Diencephalon (tissue), 1 donor: ENCODE measurements at places on chromosomes 16 and 17. TPM values are rescaled to one million over a fixed set of nuclear protein-coding genes. Genes with fewer than 3 reads are reported as not detected.

The RAD51C gene
- 37.8 TPM for total RNA-seq

The MT4 gene
- not detected for total RNA-seq

The TNFRSF17 gene
- total RNA-seq: 3.9 TPM

The BRIP1 gene
- 7.6 TPM for total RNA-seq

The FAM20A gene
- total RNA-seq: 3.0 TPM

The TMEM231 gene
- 33.4 TPM for total RNA-seq

The TPSB2 gene
- total RNA-seq: 0.46 TPM

The SLFN12 gene
- total RNA-seq: 8.8 TPM

The ZMYND15 gene
- total RNA-seq: 0.23 TPM
